ENCODE measurements at places on chromosomes 3 and 15. TPM values are rescaled to one million over a fixed set of nuclear protein-coding genes. Genes with fewer than 3 reads are reported as not detected.

Gene TMEM158
- 64.1 TPM for total RNA-seq

Gene ANKRD63
- not detected for total RNA-seq

Gene KCNH8
- total RNA-seq = not detected

Gene FAM81A
- total RNA-seq = 0.12 TPM

Gene SRGAP3
- 2.2 TPM for total RNA-seq

Gene PPP2R3A
- 33.6 TPM for total RNA-seq

Gene IFT122
- 53.5 TPM for total RNA-seq

Gene PCOLCE2
- 1.3 TPM for total RNA-seq

Gene ONECUT1
- not detected for total RNA-seq

Gene CKMT1A
- not detected for total RNA-seq

Gene DAZL
- under 0.01 TPM for total RNA-seq

Gene PIGZ
- total RNA-seq = 1.5 TPM

Gene LXN
- 13.6 TPM for total RNA-seq

Gene PRSS50
- total RNA-seq = not detected

Gene ARPIN
- 18.0 TPM for total RNA-seq

Gene WNT5A
- 1,597 TPM for total RNA-seq

Gene TF
- under 0.01 TPM for total RNA-seq

Gene INKA1
- 11.7 TPM for total RNA-seq

Gene ROBO2
- 271 TPM for total RNA-seq

Gene GRM2
- under 0.01 TPM for total RNA-seq

Gene KNG1
- not detected for total RNA-seq

Gene CNTN4
- total RNA-seq = 0.73 TPM

Gene CHRD
- 0.36 TPM for total RNA-seq

Gene PLCB2
- total RNA-seq = 0.49 TPM

Gene GPR62
- not detected for total RNA-seq

Gene GABRB3
- total RNA-seq = 0.85 TPM

Gene MORC1
- not detected for total RNA-seq

Gene TRIP4
- total RNA-seq = 11.8 TPM

Gene HDC
- not detected for total RNA-seq

Gene BFSP2
- total RNA-seq = not detected

Gene NCKIPSD
- total RNA-seq = 20.2 TPM

Gene IL17RD
- 4.4 TPM for total RNA-seq

Gene TMC3
- total RNA-seq = not detected

Gene IGSF11
- not detected for total RNA-seq

Gene PLD1
- total RNA-seq = 40.7 TPM

Gene NUTM1
- not detected for total RNA-seq

Gene PSTPIP1
- total RNA-seq = not detected

Gene NR2F2
- 3.5 TPM for total RNA-seq

Gene ARHGEF26
- 1.3 TPM for total RNA-seq

Gene HYAL1
- 0.65 TPM for total RNA-seq

Gene MEF2A
- 43.8 TPM for total RNA-seq

Gene ASB14
- not detected for total RNA-seq

Gene DCUN1D1
- 32.5 TPM for total RNA-seq

Gene ZNF660
- total RNA-seq = 1.7 TPM

Gene ADCY5
- total RNA-seq = 1.3 TPM

Measured in hair follicle dermal papilla cell (primary cell).